ENCODE measurements at places on chromosomes 4 and X. TPM values are rescaled to one million over a fixed set of nuclear protein-coding genes. Genes with fewer than 3 reads are reported as not detected.

DNA sequence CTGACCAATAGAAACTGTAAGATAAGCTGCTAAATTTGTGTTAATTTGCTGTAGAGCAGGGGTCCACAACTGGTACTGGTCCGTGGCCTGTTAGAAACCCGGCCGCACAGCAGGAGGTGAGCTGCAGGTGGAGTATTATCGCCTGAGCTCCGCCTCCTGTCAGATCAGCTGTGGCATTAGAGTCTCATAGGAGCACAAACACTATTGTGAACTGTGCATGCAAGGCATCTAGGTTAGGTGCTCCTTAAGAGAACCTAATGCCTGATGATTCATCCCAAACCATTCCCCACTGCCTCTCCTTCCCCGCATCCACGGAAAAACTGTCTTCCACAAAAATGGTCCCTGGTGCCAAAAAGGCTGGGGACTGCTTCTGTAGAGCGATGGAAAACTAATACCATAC lies 19.7 kb downstream of the FBXW7 start:
- no peak for DNase-seq

DNA sequence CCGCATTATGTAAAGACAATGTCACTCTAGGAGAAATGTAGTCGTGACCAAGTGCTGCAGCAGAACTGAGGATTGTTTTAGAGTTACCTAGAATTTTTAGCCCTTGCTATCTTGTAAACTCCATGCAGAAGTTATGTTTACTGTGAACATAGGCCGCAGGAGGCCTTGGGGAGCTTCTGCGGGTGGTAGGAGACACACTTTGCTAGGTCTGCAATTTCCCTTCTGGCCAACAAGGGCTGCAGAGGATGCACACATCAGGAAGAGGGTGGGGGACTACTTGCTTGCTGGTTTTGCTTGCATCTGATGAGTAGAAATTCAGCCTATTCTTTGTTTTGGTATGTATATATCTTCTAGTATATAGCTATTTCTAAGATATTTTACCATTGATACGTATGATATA lies 23.1 kb downstream of the BANK1 start:
- no peak for DNase-seq

GRCh38 chr4:173334085-173334890 lies at the start of gene HMGB2:
Gene HMGB2, minus strand, starts transcription at chr4:173334358. Its CDS starts 709 bp downstream, at chr4:173333649.
- DNase-seq: peak; percentile 100

- no peak for DNase-seq
Observed at GRCh38 chr4:20652226-20652885, 47.9 kb upstream of the PACRGL start.

The TMEM128 gene
- 43.3 TPM for total RNA-seq

GRCh38 chrX:72050011-72050410 lies 81.7 kb downstream of the RTL5 start:
- DNase-seq: no peak

The CDS1 gene
- not detected for total RNA-seq

The ING2 gene
- 6.6 TPM for total RNA-seq

Data from uterus (tissue), 4 donors.